ENCODE measurements at places on chromosomes 6 and 20.

DNA sequence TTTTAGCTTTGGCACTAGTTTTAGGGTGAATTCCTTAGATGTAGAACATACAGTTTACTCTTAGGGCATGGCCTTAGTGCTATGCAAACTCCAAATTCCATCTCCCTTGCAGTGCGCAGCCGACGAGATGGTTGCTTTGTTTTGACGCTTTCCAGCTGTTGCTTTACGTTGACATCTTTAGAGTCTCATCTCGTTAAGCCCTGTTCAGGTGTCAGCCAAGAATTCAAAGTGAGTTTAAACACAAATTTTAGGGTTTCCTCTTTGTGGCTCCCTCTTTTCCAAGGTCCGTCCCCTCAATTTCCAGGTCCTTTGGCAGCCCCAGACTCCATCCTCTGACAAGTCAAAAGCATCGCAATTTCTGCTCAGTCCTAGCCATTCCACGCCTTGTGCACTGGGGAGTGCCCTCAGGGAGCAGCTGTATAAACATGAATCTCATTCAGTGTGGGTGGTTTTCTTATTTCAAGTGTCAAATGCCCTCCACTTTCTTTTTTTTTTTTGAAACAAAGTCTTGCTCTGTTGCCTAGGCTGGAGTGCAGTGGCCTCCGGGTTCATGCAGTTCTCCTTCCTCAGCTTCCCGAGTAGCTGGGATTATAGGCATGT, 14.1 kb upstream of the MAK start:
- no peak for DNase-seq

DNA sequence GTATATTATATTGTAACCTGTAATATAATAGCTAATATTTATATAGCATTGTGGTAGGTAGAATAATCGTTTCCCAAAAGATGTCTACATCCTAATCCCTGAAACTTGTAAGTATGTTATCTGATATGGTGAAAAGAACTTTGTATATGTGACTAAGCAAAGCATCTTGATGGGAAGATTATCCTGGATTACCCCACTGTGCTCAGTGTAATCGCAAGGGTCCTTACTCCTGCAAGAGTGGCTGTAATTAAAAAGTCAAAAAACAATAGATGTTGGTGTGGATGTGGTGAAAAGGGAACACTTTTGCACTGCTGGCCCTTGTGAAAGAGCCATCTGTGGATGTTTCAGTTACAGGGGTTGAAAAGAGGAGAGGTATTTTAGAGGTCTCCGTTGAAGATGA, 95.2 kb downstream of the EDN1 start:
- DNase-seq: no peak

- DNase-seq: no peak
Observed at GRCh38 chr6:168852376-168852884, 401.2 kb downstream of the THBS2 start.

- DNase-seq: peak; percentile 67
Observed at GRCh38 chr20:46545077-46545826, 5.2 kb downstream of the OCSTAMP start.

DNA sequence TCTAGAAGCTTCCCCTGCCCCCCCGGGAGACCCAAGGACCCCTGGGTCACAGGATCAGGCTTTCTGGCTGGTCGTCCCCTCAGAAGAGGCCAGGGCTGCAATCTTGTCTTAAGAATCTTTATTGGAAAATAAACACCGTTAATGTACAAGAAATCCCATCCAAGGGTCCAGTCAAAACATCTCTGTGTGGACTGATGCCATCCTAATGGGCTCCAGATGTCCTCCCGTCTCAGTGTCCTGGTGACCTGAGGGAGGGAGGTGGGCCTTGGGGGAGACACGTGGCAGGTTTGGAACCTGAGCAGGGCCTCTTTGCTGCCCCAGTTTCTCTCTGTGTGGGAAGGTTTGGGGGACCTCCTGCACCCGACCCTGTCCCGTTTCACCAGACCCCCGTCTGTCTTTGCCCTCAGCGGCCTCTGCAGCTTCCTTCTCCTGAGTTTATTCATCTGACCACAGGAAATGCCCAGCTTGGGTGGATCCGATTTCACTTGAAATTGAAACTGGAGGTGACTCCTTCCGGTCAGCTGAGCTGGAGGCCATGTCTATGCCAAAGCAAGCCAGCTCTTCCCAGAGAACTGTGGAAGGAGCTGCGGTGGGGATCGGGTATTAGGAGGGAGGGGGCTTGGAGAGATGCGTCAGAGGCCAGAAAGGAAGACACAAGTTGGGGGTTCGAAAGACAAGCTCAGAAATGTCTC, 75.1 kb downstream of the SLC2A10 start:
- no peak for DNase-seq

DNA sequence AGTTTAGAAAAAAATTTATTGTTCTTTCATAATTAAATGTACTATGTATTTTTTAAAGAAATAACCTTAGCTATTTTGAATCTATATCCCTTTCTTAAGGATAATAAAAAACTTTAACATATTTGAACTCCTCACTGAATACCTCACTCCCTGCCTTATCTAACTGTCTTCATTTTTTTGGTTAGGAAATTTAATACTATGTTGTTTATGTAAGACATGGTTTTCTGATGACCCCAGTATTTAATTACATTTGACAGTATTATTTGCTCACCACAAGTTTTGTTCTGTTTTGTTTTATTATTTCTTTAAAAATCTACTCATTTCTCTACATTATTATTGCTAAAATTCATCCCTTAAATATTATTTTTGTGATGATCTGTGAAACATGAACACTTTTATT, 394.4 kb upstream of the ADGRB3 start:
- DNase-seq: no peak

DNA sequence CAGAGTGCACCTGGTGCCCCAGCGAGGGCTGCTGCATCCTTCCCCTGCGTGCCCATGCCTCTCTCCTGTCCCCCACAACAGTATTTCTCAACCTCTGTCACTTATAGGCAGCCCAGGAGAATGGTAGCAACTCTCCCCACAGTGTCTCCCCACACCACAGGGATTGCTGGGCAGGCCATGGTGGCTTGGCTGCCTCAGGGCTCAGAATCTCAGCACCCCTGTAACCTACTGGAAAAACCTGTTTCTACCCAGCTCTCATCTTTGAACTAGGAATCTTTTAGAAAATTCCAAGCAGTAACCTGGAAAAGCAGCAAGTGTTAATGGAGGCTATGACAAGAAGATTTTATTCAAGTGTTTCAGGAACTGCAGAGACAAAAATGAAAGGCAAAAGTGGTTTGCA, 38.0 kb downstream of the CD164 start:
- no peak for DNase-seq

GRCh38 chr20:48717095-48717672, 110.6 kb downstream of the PREX1 start:
- DNase-seq: no peak

DNA sequence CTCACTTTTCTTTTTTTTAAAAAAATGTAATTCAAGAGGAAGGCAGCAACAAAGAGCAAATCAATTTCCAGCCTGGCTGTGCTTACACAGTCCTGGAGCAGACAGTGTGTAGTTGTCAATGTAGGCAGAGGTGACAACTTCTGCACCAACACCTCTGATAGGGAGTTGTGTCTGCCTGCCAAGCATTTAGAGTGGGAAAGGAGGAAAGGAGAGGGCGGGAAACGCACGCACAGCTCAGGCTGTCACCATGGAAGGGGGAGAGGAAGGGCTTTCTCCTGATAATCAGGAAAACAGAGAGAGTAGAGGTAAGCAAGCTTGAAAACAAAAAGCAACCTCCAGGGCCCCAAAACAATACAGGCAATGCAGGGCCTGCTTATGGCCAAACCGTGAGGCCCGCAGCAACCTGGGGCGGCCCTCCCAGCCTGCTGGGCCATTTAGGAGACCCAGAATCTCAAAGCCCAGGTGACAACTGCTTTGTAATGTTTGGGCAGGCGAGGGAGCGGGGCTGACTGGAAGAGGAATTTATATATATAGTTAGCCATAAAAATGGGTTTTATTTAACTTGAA, 41.5 kb upstream of the GFOD1 start:
- no peak for DNase-seq

- DNase-seq: peak; percentile 87
Observed at GRCh38 chr6:33768644-33769120, 20.2 kb downstream of the LEMD2 start.

- DNase-seq: no peak
Observed at GRCh38 chr6:21610341-21610740, 16.8 kb downstream of the SOX4 start.

DNA sequence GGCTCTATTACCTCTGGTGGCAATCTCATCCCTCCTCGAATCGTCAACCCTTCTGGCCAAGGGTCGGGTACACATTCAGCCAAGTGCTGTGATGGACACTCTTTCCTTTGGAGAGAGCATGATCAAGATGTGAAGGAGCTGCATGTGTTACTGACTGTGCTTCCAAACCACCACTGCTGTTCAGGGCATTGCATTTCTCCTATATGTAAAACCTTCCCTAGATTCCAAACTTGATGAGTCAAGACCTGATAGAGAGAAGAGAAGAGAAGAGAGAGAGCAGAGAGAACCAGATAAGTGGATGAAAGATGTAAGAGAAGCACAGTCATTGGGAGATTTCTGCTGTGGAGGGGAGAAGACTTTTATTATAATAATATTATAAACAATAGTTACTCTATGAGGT, 162.2 kb downstream of the KCNQ5 start:
- DNase-seq: no peak

GRCh38 chr6:133549371-133549801, 308.2 kb downstream of the EYA4 start:
- no peak for DNase-seq

- no peak for DNase-seq
Observed at GRCh38 chr6:144897441-144897921, 612.3 kb downstream of the UTRN start.

GRCh38 chr6:710601-711571, 17.9 kb upstream of the EXOC2 start:
- DNase-seq: peak; percentile 76

- no peak for DNase-seq
Observed at GRCh38 chr20:45894797-45895196, 3.7 kb downstream of the CTSA start.

DNA sequence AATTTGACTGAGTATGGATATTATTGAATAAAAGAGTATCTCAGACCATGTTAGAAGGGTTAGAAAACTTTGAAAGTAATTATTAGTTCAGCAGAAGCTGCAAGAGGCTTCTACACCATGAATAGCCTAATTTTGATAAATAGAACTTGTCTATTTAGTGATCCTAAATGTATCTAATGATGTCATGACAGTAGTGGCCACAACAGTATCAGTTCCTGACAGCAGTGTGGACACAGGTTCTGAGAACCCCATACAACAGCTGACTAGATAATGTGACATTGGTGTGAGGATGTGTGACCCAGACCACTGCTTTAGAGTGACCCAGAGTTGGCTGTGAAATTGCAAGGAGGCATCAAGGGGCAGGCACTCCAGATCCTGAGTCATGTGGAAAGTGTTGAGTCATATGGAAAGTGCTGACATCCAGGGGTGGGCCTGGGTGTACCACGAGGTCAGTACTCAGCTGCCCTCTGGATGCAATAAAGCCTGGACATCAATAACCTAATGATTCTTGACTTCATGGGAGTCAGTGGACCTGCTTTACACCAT, 754.7 kb downstream of the DHX35 start:
- DNase-seq: no peak

DNA sequence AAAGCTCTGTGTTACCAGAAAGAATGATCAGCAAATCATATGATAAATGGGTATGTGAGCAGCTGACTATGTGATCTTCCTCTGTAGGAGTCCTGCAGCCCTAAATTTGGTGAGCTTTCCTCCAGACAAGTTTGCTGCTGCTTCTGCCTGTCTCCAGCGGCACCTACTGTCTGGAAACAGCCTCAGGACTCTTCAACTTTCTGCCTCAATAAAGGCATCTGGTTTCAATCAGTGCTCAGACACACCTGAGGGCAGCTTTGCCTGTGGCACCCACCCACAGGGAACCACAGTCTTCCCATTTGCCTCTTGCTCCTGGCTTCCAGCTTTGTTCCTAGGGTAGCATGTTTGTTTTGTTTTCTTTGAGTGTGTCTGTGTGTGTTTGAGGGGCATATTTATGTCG, 727.9 kb upstream of the MAN1A1 start:
- DNase-seq: no peak

DNA sequence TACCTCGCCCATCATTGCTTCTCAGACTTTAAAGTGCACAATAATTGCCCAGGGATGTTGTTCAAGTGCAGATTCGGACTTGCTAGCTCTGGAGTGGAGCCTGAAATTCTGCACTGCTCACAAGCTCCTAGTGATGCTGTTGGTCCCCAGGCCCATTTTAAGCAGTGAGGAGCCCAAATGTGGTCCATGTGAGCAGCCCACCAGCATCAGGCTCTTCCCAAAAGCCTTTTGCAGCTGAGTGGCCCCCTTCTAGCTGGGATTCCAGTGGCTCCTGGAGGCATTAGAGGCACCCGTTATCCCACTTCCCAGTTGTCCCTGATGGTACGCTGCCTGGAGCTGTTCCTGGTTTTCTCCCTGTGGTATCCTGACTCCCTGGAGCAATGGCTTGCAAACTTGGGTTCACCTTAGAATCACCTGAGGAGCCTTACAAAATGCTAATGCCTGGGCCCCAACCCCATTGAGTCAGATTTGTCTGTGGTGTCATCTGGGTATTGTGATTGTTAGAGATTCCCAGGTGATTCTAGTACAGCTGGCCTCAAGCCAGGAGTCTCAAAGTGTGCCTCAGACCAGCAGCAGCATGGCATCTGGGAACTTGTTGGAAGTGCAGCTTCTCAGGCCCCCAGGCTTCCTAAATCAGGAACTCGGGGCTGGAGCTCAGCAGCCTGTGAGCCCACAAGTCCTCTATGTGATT, 186.9 kb upstream of the SLC24A3 start:
- DNase-seq: no peak

DNA sequence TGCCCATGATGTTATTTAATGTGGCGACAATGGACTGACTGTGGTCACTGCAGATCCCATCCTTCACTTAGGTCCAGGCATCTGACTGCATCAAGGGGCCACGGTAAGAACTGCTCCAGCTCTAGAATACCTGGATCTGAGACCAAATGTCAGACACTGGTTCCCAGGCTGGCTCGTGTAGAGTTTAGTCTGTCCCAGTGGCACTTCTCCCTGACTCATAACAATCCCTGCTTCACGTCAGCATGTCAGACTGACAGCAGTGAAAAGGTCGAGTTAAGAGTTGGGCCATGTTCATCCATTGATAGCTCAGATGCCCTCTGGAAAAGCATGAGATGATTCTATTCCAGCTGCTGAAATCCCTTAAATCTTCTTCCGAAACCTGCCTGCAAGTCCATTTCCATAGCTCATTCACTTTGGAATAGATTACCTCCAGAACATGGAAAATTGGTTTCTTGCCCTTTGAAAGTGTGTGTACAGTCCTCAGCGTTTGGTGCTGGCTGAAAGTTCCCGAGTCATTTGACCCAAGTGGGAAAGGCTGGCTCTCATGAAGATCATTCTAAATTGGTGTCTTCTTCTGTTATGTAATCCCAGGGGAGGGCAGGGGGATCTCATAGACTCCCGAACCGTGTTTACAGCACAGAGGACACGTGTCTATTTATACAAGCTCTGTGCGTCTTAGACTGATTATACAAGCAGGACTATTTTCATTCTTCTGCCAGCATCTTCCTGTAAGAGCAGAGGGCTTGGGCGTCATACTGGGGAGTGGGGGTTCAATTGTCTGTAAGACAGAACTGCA, 160.8 kb downstream of the ZDHHC14 start:
- no peak for DNase-seq

- no peak for DNase-seq
Observed at GRCh38 chr6:31009731-31010130, 543 bp upstream of the MUC22 start.

All from activated naive CD4-positive, alpha-beta T cell treated with anti-CD3 and anti-CD28 coated beads, Interleukin-2, amount 10 ng/mL, durations not matched to agents 7 days and 5 days (primary cell).